NCI-H2081 treated with DMSO at 0.1 percent for 48 hours (cell line): ENCODE measurements at places on chromosomes 5 and 9.

GRCh38 chr5:149283626-149284480 lies 12.2 kb downstream of the AFAP1L1 start:
- DNase-seq = no peak

GRCh38 chr5:126334760-126335159 lies 88.4 kb upstream of the GRAMD2B start:
- DNase-seq = no peak

DNA sequence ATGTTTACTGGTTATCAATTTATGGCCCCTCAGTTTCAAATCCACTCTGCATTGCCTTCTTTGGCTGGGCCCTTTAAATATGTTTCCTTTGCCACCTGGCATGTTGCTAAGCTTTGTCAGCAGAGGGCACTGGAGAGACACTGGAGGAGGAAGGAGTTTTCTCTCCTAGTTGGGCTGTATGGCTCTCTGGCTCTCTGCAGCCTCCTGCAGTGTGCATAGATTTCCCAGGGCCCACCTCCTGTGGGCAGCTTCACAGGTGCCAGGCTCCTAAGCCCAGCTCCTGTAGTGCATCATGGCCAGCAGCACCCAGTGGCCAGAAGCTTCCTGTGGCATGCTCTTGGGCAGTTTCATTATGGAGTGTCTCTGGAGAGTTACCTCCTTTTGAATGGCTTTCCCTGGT lies 23.3 kb downstream of the CAVIN4 start:
- DNase-seq = peak; percentile 46

- DNase-seq = no peak
Observed at GRCh38 chr5:135480511-135480910, 28.4 kb upstream of the TIFAB start.

- DNase-seq = no peak
Observed at GRCh38 chr5:38871790-38872551, 26.2 kb downstream of the OSMR start.

- no peak for DNase-seq
Observed at GRCh38 chr5:39543335-39543734, 118.6 kb upstream of the DAB2 start.

- DNase-seq = no peak
Observed at GRCh38 chr9:133819923-133820322, 81.8 kb upstream of the SARDH start.

DNA sequence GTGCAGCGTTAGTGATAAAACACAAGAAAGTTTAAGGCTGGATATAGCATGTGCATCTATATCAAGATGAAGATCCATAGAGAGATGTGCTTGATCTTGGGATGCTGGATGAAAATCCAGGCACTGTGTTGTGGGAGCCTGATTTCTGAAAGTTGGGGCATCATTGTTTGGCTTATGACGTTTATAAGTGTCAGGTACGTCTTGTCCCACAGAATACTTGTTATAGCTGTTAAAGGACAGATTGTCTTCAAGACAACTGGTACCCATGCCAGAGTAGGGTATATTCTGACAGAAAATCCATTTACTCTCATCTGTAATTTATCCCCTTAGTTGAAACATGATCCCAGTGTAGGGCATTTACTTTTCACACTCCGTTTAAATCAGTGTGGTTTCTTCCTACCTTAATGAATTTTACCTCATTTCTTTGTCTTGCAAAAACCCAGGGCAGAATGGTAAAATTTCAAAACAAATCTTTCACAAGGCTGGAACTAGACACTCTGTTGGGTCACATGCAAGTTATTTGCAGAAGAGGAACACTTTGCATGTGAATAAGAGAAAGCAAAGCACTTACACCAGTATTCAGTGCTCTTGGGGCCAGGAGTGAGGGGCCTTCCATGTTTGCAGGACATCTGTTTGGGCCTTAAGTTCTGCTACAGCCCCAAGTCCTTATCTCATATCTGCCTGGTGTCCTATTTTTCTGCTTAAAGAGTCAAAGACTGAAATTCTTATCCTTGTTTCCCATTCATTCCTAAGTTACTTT lies 73.3 kb downstream of the GHR start:
- no peak for DNase-seq

DNA sequence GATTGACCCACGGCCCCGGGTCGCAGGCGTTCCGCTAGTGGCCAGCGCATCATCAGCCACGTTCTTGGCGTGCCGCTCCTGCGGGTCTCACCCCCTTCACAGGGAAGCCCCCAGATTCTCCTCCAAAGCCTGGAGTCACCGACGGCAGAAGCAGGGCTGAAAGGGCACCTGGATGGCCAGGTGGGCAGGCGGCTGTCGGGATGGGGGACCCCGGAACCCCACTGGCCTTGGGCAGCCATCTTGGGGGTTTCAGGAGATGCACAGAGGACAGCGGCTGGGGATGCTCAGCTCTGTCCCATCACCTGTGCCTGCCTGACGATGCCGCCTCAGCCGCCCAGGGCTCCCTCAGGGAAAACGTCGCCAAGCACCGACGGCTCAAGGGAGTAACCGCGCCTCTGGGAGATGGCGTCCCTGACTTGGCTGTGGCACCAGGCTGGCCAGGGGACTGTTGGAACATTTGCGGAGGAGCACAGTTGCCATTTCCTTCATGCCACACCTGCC lies 14.1 kb upstream of the SLC9A3 start:
- no peak for DNase-seq

DNA sequence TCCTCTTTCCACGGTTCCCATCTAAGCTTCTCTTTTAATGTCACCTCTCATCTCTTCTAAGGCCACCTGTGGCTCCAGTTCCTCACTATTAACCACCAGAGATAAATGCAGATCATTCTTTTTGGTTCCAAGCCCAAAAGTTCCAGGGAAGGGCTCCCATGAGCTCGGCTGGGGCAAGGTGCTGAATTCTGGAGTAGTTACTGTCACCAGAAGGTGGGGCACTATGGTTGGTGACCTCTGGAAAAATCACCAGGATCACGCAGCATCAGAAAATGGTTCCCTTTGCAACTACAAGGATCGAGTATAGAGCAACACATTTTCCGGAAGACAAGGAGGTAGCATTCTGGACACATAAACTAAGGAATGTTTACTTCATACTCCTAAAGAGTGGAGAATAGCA lies 528.7 kb upstream of the DAP start:
- no peak for DNase-seq

- DNase-seq = no peak
Observed at GRCh38 chr5:160371294-160371693, 868 bp upstream of the C1QTNF2 start.

DNA sequence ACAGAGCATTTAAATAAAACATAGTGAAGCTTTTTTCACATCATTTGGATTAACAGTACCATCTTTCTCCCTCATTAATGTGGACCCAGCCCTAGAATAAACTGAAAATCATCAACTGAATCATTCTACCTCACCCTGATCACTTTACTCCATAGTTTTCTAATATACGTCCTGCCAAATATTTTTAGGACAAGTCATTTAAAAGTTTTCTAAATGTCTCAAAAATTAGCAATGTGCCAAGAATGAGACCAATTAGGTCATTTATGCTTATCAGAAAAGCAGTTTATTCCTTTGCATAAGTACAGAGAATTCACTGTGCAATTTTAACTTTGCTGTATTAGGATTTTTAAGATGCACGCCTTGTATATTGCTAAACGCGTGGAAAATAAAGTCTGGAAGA lies 284.4 kb downstream of the PIK3R1 start:
- no peak for DNase-seq

DNA sequence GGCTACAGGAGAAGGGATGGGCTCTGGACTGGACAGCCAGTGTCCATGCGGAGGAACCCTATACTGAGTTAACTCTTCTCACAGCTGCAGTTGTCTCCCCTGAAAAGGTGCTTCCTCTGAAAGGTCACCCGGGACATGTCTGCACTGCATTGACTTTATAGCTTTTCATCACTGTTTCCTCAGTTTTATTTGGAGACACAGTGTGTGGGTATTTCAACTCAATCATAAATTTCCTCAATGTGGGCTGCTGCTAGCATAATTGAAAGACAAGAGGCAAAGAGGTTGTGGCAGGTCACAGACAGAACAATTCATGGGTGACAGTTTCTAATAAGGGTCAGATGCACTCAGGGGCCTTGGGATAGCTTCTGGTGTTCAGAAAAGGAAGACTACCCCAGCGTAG lies 336.8 kb downstream of the KDM4C start:
- no peak for DNase-seq

DNA sequence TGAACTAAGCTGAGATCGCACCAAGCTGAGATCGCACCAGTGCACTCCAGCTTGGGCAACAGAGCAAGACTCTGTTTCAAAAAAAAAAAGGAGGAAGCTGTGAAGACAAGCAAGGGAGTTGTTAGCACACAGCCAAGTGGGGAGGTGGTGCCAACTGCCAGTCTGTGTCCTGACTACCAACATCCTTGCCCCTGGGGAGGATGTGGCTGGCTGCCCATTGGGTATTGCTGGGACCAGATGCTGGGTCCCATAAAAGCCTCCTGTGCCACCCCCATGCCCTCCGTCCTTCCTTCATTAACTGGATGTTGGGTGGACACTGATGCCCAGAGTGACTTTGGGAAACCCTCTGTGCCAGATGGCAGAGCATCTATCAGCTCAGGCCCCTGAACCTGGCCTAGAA lies 157.1 kb upstream of the COL5A1 start:
- no peak for DNase-seq

DNA sequence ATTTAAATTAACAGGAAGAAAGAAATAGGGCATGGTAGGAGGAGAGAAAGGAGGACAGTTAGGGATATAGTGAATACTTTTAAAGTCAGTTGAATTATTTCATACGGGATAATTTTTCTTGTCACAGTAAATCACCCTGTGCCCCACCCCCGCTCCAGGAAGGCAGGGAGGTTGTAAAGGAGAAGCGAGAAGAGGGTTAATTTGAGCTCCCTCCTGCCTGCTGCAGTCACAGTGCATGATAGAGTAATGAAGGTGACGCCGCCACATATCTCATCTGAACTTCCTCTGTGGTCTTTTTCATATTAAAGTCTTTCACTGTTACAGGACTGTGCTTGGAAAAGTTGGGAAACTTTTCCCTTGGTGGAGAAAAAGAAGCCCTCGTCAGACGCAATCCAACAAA lies 896 bp upstream of the PCSK5 start:
- no peak for DNase-seq

- DNase-seq = no peak
Observed at GRCh38 chr9:38642951-38643814, 22.8 kb upstream of the ANKRD18A start.

GRCh38 chr5:137223324-137224295 lies 275.5 kb downstream of the SPOCK1 start:
- DNase-seq = no peak

- no peak for DNase-seq
Observed at GRCh38 chr9:16258708-16259107, 611.8 kb downstream of the BNC2 start.

DNA sequence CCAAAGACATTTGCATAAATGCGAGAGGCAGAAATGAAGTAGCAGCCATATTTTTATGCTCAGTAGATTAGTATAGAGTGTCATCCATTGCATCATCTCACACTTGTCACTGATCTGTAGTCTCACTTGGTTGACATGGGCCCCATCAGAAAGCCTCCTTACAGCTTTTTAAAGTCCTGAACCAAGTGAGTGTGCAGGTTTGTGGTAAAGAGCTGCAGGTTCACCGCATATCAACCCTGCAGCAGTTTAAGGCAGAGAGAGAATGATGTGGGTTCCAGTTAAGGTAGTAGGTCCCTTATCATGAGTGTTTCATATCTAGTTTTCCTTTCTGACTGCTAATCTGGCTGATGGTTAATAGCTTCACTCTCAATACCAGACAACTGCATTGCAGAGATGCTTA lies 1080.3 kb downstream of the NR2F1-AS1 start:
- DNase-seq = no peak

- no peak for DNase-seq
Observed at GRCh38 chr5:158769079-158769478, 330.6 kb downstream of the EBF1 start.

DNA sequence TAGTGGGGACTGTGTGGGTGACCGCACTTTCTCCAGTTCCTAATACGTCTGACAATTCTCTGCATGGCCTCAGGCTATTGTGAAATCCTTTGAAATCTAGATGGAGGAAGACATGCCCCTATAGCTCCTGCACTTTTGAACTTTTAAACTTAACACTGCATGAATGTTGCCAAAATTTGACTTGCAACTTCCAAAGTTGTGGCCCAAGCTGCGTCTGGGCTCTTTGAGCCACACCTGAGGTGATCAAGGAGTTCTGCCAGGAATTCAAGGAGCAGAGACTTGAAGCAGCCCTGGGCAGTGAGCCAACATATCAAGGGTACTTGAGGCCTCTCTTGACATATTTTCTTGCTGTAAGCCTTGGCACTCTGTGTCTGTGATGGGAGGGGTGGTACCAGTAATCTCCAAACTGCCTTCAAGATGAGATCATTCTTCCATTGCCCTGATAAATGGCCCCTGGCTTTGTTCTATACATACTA lies 1336.1 kb upstream of the CDH9 start:
- DNase-seq = no peak

- no peak for DNase-seq
Observed at GRCh38 chr5:96432216-96433065, 607 bp downstream of the PCSK1 start.

DNA sequence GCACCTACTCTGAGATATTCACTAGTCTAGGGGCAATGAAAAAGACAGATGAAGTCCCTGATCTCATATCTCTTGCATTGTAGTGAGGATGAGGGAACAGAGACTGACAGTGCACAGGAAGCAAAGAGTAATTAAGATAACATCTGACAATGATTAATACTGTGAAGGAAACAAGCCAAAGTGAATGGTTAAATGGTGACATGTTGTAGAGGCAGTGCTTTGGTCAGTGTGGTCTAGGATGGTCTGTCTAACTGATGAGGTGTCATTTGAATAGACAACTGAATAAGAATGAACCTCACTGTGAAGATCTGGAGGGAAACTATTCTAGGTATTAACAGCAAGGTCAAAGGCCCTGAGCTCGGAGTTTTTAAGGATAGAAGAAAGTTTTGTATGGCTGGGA lies 333.3 kb upstream of the GRIA1 start:
- DNase-seq = no peak

DNA sequence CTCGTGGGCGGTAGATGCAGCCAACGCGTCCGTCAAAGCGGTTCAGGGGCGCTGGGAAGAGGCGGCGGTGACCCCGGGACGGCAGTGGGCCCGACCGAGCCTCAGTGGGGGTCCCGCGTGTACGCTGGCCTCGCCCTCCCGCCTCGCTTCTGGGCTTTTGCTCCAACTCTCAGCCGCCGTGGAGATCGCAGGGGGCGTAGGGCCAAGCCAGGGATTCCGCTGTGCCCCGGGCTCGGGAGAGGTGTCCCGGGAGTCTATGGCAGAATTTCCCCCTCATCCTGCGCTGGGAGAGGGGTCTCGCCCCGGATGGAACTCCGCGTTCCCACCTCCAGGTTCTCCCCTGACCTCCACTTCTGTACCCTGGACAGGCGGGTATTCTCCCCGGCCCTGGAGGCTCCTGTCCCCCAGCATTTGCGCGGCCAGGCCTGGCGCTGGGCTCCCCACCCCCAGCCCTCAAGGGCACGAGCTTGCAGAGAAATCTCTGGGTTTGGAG lies 131.9 kb downstream of the MRPL36 start:
- DNase-seq = no peak

- DNase-seq = no peak
Observed at GRCh38 chr5:149325894-149326293, 19.4 kb upstream of the GRPEL2 start.

GRCh38 chr5:92041911-92042660 lies 659.0 kb upstream of the ARRDC3 start:
- no peak for DNase-seq

- no peak for DNase-seq
Observed at GRCh38 chr5:65050140-65050539, 281.4 kb downstream of the CWC27 start.
